ENCODE measurements at places on chromosomes 7 and 10. TPM values are rescaled to one million over a fixed set of nuclear protein-coding genes. Genes with fewer than 3 reads are reported as not detected.

GRCh38 chr10:116861796-116862195 is 12.5 kb downstream of the ENO4 start:
- no peaks in the 10 kb centered on the region for H3K36me3 ChIP-seq
- no peaks in the 10 kb centered on the region for H3K27me3 ChIP-seq
- DNase-seq = no peak
- no peak overlapping the region for H3K4me3 ChIP-seq
- no peaks in the 10 kb centered on the region for H3K4me1 ChIP-seq

DNA sequence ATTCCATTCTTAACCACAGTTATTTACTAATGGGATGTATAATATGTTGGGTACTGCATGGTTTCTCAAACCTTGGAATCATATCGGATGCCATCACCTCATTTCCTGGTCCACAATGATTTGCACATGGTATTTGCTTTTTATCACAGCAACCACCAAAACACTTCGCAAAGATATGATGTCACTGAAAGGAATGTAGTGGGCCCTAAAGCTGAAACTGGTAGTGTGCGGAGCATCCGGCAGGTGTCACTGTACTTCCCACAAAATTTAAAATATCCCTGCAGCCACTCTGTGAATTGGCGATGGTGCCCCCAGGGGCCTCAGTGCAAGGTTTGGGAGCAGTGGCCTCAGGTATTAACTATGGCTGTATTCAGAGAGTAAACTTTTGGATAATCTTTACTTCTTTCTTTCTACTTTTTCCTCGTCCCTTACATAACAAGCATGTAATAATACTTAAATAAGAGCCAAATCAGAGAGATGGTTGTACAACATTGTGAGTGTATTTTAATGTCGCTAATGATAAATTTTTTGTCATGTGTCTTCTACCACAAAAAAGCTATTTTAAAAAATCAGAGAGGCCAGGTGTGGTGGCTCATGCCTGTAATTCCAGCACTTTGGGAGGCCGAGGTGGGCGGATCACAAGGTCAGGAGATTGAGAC is 66.2 kb downstream of the FAM241B start:
- no peak overlapping the region for H3K27ac ChIP-seq
- H3K4me3 ChIP-seq = no peak overlapping the region
- no peak for DNase-seq
- H3K27me3 ChIP-seq = peaks cover 19% of the 10 kb centered on the region

- no peaks in the 10 kb centered on the region for H3K36me3 ChIP-seq
- no peaks in the 10 kb centered on the region for H3K27me3 ChIP-seq
- no peak for DNase-seq
- no peak overlapping the region for H3K27ac ChIP-seq
- H3K4me1 ChIP-seq = no peaks in the 10 kb centered on the region
- H3K4me3 ChIP-seq = no peak overlapping the region
Observed at GRCh38 chr10:118840071-118840775, 85.5 kb upstream of the CACUL1 start.

DNA sequence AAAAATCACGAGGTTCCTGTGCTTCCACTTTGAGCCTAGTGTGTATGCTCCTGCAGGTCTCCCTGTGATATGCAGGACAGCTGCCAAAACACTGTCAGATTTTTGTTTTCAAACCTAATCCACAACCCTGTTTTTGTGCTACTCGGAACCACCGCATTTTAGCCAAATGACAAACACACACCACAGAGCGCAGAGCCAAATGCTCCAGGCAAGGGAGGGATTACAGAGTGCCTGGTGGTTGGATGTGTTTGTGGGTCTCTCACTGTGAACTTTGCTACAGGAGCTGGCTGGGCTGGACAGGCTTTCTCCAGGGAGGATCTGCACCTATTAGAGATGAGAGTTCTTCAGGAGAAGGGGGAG is 5.7 kb upstream of the RBM28 start:
- no peaks in the 10 kb centered on the region for H3K36me3 ChIP-seq
- no peaks in the 10 kb centered on the region for H3K27me3 ChIP-seq
- DNase-seq = no peak
- no peaks in the 10 kb centered on the region for H3K4me1 ChIP-seq
- H3K4me3 ChIP-seq = no peak overlapping the region
- no peak overlapping the region for H3K27ac ChIP-seq

GRCh38 chr7:25031432-25031831 is 51.5 kb upstream of the OSBPL3 start:
- H3K4me1 ChIP-seq = peaks cover 5% of the 10 kb centered on the region
- no peak overlapping the region for H3K27ac ChIP-seq
- no peaks in the 10 kb centered on the region for H3K36me3 ChIP-seq
- no peak overlapping the region for H3K4me3 ChIP-seq

DNA sequence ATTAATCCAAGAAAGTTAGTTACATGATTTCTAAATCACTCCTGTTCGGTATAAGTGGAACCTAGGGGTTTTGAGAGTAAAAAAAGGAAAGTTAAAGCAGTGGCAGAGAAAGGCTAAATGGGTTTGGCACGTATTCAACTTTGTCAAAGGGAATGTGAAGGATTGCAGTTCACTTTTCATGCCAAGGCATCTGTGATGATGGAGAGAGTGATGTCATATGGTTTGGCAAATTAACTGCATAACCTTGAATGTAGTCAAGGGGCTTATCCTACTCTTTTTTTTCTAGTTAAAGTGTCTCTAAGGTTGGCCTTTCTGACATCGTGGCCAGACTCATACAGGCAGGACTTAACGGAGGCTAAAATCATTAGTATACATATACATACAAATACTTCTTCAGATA is 277.8 kb downstream of the EXOC4 start:
- H3K36me3 ChIP-seq = no peaks in the 10 kb centered on the region
- H3K4me3 ChIP-seq = no peak overlapping the region
- no peak overlapping the region for H3K27ac ChIP-seq
- no peaks in the 10 kb centered on the region for H3K27me3 ChIP-seq
- no peaks in the 10 kb centered on the region for H3K4me1 ChIP-seq

GRCh38 chr10:86342111-86342863 is 24.3 kb downstream of the GRID1 start:
- no peaks in the 10 kb centered on the region for H3K36me3 ChIP-seq
- H3K27ac ChIP-seq = no peak overlapping the region
- H3K27me3 ChIP-seq = no peaks in the 10 kb centered on the region
- no peaks in the 10 kb centered on the region for H3K4me1 ChIP-seq
- H3K4me3 ChIP-seq = no peak overlapping the region
- DNase-seq = no peak

DNA sequence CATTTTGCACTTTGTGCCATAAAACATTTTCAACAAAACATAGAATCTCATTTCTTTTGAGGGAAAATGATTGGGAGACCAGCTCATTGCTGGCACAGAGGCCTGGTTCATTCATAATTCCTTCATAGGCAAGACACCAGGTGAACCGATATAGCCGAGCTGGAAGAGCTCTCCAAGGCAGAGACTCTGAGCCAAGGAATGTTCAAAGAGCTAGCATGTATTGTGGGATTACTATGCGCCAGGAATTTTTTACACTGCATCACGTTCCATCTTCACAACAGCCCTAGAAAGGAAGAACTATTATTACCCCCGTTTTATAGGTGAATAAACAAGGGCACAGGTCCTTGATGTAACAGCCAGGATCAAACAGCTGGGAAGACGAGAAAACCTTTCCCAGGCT is 2.1 kb upstream of the IL6 start:
- DNase-seq = no peak
- no peak overlapping the region for H3K4me3 ChIP-seq
- H3K36me3 ChIP-seq = no peaks in the 10 kb centered on the region
- no peaks in the 10 kb centered on the region for H3K27me3 ChIP-seq

DNA sequence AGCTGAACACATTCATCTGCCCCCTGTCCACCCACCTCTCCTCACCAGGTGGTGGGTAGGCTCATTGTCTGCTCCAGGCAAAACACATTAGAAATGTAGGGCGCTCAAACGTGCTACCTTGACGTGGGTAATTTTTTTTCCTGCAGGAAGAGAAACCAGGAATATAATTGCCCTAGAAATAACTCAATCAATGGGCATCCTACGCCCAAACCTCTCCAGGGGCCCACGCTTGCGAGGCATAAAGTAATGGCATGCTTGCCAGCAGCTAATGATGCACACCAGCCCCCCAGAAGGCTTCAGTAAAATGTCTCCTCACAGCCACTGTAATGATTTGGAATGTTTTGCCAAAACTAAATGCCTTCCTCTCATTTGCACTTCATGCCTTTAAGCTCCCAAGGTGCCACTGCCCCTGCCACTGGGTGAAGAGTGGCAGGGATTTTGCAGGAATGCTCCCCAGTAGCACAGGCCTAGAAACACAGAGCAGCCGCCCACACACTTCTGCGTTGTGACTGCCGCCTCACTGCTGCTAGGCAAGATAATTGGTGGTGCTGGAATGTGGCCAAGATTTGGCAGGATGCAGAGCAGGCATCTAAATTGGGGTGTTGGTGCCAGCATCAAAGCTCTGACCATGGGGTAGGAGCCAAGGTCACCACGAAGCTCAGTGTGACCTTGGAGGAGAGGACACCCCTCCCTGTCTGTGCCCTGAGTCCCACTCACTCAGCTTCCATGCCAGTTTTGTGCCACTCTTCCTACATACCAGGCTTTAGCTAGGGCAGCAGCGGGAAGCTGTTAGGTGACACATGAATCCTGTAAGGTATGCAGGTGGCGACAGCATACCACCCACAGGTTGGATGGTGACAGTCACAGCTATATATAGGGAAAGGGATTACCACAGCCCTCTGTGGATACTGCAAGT is 48.7 kb upstream of the PPP1R3C start:
- no peaks in the 10 kb centered on the region for H3K27me3 ChIP-seq
- DNase-seq = no peak
- no peak overlapping the region for H3K27ac ChIP-seq
- no peaks in the 10 kb centered on the region for H3K4me1 ChIP-seq
- H3K36me3 ChIP-seq = no peaks in the 10 kb centered on the region

GRCh38 chr7:117485118-117485620 is 5.3 kb downstream of the CFTR start:
- no peaks in the 10 kb centered on the region for H3K36me3 ChIP-seq
- no peak overlapping the region for H3K4me3 ChIP-seq
- DNase-seq = no peak
- H3K27me3 ChIP-seq = peaks cover 24% of the 10 kb centered on the region

GRCh38 chr7:27243340-27244163 is 950 bp downstream of the EVX1 start:
- H3K27me3 ChIP-seq = peaks cover 35% of the 10 kb centered on the region
- H3K36me3 ChIP-seq = no peaks in the 10 kb centered on the region
- H3K27ac ChIP-seq = no peak overlapping the region
- no peak for DNase-seq

DNA sequence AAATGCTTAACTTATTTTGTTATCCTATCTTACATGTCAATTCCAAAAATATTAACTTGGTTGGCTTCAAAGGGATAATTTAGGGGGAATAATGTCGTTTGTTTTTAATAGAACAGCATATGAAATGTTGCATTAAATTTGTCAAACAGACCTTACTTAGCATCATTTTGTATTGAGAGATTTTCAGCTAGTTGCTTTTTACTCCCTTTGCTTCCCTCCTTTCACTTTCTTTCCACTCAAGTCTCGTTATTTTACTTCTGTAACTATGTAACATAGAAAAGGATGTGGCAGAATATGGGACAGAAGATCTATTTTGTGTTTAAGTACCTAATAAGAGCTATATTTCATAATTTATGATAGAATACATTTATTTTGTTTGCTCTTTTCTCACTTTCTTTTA is 2.6 kb downstream of the PHYHIPL start:
- DNase-seq = no peak
- no peak overlapping the region for H3K4me3 ChIP-seq
- H3K27me3 ChIP-seq = no peaks in the 10 kb centered on the region
- H3K27ac ChIP-seq = no peak overlapping the region

GRCh38 chr10:114635101-114635500 is 23.0 kb downstream of the ABLIM1 start:
- peaks cover 84% of the 10 kb centered on the region for H3K4me1 ChIP-seq
- H3K36me3 ChIP-seq = no peaks in the 10 kb centered on the region
- H3K4me3 ChIP-seq = no peak overlapping the region
- no peaks in the 10 kb centered on the region for H3K27me3 ChIP-seq
- DNase-seq = no peak

The PLXDC2 gene
- 0.21 TPM for total RNA-seq

The EPHB6 gene
- 0.54 TPM for total RNA-seq

The OR2A42 gene
- not detected for total RNA-seq

All from Panc1 (cell line).